PC-9 (cell line): ENCODE measurements at places on chromosomes 5 and 9. TPM values are rescaled to one million over a fixed set of nuclear protein-coding genes. Genes with fewer than 3 reads are reported as not detected.

Gene LHX3
- 0.22 and 0.43 TPM in 2 replicates for total RNA-seq

Gene SHISAL2B
- not detected in 2 replicates for total RNA-seq

Gene IFNK
- total RNA-seq = not detected in 2 replicates

Gene LHX2
- total RNA-seq = 0.90 and 1.4 TPM in 2 replicates

Gene SNAPC4
- total RNA-seq = 13.3 and 14.4 TPM in 2 replicates

Gene INSL6
- total RNA-seq = not detected in 2 replicates

Gene CTXN3
- total RNA-seq = not detected in 2 replicates

- DNase-seq = no peak
These were observed 41.0 kb upstream of the MTAP start for GRCh38 chr9:21761309-21761901.

DNA sequence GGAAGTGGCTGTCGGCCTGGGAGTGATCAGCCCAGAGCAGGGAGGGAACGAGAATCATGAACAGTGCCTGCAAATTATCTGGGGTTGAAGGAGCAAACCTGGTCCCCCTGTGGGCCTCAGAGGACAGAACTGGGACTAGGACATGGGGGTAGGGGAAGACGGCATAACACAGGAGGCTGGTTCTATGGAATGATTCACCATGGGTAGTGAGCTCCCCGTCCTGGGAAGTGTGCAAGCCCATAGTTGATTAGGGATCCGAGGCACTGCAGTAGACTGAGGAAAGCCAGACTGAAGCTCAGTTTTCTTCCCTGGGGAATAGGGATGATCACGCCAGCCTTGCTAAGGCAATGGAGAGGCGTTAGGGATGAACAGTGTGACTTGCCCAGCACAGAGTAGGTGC is 5.6 kb downstream of the ADGRD2 start:
- no peak for DNase-seq

- DNase-seq = no peak
These were observed 94.9 kb upstream of the MINAR2 start for GRCh38 chr5:129653057-129653375.

GRCh38 chr9:35945341-35946018 is 12.5 kb downstream of the OR2S2 start:
- no peak for DNase-seq

DNA sequence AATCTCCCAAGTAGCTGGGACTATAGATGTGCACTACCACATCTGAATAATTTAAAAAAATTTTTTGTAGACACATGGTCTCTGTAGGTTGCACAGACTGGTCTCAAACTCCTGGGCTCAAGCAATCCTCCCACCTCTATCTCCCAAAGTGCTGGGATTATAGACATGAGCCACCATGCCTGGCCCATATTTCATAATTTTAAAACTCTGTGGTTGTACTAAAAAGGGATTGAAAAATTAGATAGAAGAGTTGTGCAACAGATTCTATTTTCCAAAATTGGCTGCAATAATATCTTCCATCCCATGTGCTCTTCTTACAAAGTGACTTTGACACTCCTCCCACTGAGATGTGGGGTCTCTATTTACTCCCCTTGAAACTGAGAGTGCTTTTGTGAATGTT is 7.6 kb upstream of the UHRF2 start:
- no peak for DNase-seq

GRCh38 chr5:1783216-1783554 is 16.5 kb downstream of the MRPL36 start:
- peak; percentile 65 for DNase-seq

DNA sequence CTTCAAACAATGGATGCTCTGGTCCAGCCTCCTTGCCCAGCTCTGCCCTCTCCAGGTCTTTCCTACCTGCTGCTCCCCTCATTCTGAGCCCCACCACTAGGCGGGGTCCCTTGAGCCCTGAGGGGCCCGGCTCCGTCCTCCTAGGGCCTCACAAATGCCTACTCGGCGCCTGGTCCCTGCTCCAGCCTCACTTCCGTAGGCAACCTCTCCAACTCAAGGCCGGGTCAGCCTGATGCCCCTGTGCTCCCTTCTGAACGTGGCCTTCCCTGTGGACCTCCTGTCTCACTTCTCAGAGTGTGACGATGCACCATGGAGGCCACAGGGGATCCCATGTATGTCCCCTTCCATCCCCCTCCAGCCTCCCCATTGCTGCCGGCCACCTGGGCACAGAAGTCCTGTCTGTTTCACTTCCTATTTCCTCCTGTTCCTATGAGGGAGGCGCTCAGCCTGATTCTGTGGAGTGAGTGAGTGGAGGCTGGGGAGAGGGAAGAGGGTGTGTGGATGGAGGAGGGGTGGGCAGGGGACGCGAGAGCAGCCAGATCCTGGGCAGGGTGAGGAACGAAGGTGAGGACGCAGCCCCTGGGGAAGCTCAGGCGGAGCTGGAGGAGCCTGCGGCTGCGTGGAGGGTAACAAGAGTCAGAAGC is 127.2 kb upstream of the FAM120A start:
- DNase-seq = no peak

DNA sequence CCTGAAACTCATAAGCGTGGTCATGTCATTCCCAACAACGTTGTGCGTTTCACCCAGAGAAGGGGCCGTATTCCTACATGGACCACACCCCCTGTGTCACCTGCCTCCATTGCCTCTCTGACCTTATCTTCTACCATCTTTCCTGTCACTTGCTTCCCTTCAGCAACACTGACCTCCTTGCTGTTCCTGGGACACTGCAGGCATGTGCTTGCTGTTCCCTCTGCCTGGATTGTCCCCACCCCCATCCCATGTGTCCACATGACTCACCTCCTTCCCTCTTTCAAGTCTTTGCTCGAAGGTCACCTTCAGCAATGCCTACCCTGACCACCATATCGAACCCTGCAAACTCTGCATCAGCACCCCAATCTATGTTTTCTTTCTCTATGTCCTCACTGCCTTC is 133.2 kb upstream of the ZNF618 start:
- no peak for DNase-seq

DNA sequence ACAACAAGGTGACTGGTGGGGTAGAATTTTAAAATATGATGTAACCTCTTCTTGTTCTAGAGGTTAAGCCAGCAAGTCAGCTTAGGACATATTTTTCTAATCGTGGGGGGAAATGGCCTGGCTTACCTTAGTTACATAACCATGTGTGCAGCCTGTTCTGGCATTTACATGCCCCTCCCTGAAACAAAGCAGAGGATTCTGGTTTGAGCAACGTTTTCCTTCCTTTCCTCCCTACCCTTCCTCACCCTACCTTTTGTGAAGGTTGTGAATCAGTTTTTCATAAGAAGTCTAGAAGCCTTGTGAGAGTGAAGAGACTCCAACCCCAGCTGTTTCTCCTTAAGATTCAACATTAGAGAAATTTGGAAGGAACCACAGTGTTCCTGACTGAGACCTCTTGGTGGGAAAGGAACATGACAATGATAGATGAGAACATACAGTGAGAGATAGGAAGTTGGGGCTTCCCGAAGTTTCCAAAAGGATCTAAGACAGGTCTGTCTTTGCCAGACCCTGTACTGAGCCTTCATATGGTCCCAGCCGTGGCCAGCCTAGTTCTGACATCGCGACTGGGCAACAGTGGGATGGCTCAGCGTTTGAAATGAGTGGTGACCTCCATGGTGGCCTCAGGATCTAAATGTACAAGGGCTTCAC is 365.2 kb downstream of the SPATA31D1 start:
- DNase-seq = no peak

DNA sequence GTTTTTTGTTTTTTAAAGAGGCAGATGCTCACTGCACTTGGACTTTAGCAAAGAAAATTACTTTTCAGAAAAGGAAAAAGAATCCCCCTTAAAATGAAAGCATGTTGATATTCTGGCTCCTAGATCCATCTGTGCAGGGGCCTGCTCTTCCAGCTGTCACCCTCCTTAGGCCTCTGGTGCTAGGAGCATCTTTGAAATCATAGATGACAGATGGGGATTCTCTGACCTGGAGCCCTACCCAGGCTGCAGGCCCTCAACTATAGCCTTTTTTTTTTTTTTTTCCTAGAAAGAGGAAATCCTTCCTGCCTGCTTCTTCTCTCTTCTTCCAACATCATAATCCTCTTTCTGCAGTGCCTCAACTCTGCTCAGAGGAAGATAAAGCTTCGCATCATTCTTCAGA is 16.3 kb upstream of the DCP2 start:
- DNase-seq = no peak
